ENCODE measurements at places on chromosomes 5 and 9.

DNA sequence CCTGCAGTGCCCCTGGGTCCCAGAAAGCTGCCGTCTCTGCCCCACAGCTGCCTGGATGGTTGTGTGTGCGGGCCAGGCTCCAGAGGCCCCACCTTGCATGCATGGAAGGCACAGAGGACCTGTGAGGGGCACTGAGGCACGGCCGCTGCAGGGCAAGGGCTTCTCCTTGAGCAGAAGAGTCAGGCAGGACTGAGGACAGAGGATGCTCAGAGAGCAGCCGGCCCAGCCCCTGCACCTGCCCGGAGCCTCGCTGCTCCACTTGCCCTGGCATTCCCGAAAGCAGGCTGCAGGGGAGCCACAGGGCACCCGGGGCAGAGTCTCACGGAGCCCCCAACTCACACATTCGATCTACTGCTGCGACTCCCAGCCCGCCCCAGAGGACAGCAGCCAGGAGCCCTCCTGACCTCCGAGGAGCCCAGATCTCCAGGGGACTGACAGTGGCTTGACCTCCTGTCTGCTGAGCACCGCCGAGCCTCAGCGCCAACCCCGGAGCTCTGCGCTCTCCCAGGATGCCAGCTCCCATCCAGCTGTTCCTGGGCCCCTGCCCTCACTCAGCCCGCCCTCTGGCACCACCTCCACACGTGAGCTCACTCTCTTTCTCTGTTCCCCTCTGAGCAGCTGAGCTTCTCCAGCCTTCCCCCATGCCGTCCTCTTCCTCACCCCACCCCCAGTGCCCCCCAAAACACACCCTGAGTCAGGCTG lies 95.0 kb downstream of the KCNT1 start:
- DNase-seq, result no peak

GRCh38 chr9:14131356-14132088 lies 182.4 kb downstream of the NFIB start:
- DNase-seq, result no peak

- DNase-seq, result no peak
These were observed 251.2 kb downstream of the PLK2 start for GRCh38 chr5:58208674-58209073.

GRCh38 chr5:115428248-115428647 lies 116.3 kb downstream of the FEM1C start:
- DNase-seq, result no peak
